ENCODE measurements at places on chromosomes 7 and 10. TPM values are rescaled to one million over a fixed set of nuclear protein-coding genes. Genes with fewer than 3 reads are reported as not detected.

The ABCB4 gene
- 0.36 TPM for total RNA-seq

The GIMAP7 gene
- not detected for total RNA-seq

The CDH23 gene
- total RNA-seq = not detected

The RALA gene
- 68.6 TPM for total RNA-seq

The GPR15LG gene
- total RNA-seq = not detected

The LRRD1 gene
- 0.27 TPM for total RNA-seq

The ITPRID1 gene
- total RNA-seq = not detected

The CYP3A5 gene
- 0.07 TPM for total RNA-seq

The WNT8B gene
- not detected for total RNA-seq

The SSC4D gene
- 6.0 TPM for total RNA-seq

The KEL gene
- 0.96 TPM for total RNA-seq

The GPR141 gene
- total RNA-seq = not detected

The VSTM2A gene
- total RNA-seq = 0.20 TPM

The C7orf33 gene
- not detected for total RNA-seq

The MXI1 gene
- total RNA-seq = 35.4 TPM

The ATG9B gene
- 1.8 TPM for total RNA-seq

The GNGT1 gene
- not detected for total RNA-seq

The SFRP5 gene
- 0.14 TPM for total RNA-seq

The RARRES2 gene
- 19.4 TPM for total RNA-seq

The CALN1 gene
- not detected for total RNA-seq

The TEX47 gene
- not detected for total RNA-seq

The UBE2D1 gene
- 18.4 TPM for total RNA-seq

The SPDYE9 gene
- not detected for total RNA-seq

The CAV1 gene
- 384 TPM for total RNA-seq

The SLC26A4 gene
- total RNA-seq = 0.91 TPM

The CDHR3 gene
- 3.1 TPM for total RNA-seq

The SP8 gene
- 0.70 TPM for total RNA-seq

The CFAP58 gene
- total RNA-seq = 0.86 TPM

The PIP gene
- not detected for total RNA-seq

The C10orf105 gene
- not detected for total RNA-seq

The OPALIN gene
- total RNA-seq = not detected

The GIMAP1 gene
- not detected for total RNA-seq

The AGR2 gene
- total RNA-seq = not detected

The FAM131B gene
- total RNA-seq = 7.6 TPM

The FXYD4 gene
- not detected for total RNA-seq

The PAX4 gene
- total RNA-seq = not detected

The FAM237B gene
- total RNA-seq = not detected

The ENTPD1 gene
- total RNA-seq = 0.95 TPM

The PTF1A gene
- total RNA-seq = not detected

The HTRA1 gene
- 34.9 TPM for total RNA-seq

The DLX5 gene
- total RNA-seq = 1.3 TPM

The PHKG1 gene
- total RNA-seq = not detected

Data from astrocyte (in vitro differentiated cells and primary cell).